Stimulated activated CD4-positive, alpha-beta T cell treated with anti-CD3 and anti-CD28 coated beads, Interleukin-12 subunit alpha, Interleukin-12 subunit beta, amount 100 ng/mL, for 24 hours (primary cell): ENCODE measurements at places on chromosomes 13 and 19.

GRCh38 chr13:65768545-65768944 lies 1461.6 kb downstream of the PCDH9 start:
- DNase-seq = no peak

DNA sequence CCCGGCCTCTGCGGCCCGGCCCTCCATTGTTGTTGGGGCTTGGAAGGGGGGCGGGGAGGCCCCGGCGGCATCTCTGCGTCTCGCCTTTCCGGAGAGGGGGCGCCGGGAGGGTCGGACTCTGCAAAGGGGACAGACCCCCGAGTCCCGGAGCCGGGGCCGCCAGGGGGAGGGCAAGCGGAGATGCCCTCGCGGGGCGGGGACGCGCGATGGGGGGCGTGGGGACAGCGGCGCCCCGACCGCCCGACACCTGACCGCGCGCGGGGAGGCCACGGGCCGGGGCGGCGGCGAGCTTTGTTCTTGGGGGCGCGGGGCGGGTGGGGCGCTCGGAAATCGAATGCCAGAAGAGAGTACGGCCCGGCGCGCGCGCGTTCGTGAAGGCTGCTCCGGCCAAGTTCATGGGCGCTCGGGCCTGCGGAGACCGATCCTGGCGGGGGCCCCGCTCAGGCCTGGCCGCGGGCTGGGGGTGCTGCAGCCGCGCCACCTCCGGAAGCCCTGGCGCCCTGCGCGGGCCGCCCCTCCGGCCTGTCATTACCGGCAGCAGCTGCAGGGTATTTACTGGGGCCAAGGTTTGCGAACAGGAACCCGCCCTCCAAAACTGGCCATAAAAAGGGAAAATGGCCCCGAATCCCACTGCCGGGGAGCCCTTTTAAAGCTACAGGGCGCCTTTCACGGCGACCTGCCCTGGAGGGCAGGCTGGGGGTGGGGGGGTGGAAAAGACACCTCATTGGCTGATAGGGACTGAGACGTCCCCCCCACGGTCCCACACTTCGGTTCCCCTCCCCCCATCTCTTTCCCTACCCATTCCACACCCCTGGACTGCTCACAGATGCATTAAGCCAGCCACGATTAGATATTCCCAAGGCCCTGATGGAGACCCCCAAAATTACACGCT lies 11.1 kb upstream of the NANOS3 start:
- DNase-seq = no peak

- DNase-seq = no peak
Observed at GRCh38 chr13:108560093-108560492, 69.3 kb upstream of the MYO16 start.

DNA sequence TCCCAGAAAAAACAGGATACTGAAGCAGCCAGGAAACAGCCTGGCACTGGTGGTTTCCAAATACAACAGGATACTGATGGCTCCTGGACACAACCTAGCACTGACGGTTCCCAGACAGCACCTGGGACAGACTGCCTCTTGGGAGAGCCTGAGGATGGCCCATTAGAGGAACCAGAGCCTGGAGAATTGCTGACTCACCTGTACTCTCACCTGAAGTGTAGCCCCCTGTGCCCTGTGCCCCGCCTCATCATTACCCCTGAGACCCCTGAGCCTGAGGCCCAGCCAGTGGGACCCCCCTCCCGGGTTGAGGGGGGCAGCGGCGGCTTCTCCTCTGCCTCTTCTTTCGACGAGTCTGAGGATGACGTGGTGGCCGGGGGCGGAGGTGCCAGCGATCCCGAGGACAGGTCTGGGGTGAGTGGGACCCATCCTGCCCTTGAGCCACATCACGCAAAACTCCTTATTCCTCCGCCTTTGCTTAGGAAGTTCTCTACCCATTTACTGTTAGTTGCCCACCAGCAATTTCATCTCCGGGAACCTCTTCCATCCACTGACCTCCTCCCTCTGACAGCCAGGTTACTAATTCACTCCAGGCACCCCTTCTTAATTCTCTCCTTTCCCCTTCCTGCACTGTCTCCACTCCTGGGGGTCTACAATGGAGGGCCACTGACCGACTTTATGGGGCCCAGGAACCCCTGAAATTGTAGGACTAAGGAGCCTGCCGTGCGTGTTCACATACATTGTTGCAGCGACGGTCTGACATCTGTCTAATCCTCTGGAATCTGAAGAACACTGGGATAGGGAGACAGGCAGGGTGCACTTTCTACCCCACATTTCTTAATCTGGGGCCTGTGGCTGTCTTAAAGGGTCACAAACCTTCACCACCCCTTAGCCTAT lies 1.2 kb downstream of the ITPKC start:
- DNase-seq = no peak

DNA sequence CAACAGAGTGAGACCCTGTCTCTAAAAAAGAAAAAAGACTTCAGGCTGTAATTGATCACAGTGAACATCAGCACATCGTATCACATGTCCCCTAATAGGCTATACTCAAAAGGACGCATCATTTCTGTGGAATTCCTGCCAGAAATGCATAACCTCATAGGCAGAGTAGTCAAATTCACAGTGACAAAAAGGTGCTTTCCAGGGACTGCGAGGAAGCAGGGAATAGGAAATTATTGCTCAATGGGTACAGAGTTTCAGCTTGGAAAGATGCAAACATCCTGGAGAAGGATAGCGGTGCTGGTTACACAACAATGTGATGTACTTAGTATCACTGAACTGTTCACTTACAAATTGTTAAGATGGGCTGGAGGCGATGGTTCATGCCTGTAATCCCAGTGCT lies 41.1 kb upstream of the MRI1 start:
- no peak for DNase-seq
